ENCODE measurements at places on chromosomes 13 and 19. TPM values are rescaled to one million over a fixed set of nuclear protein-coding genes. Genes with fewer than 3 reads are reported as not detected.

Gene FAM216B
- total RNA-seq, result 4.4 TPM

Gene TMEM161A
- 24.7 TPM for total RNA-seq

Gene ZNF784
- total RNA-seq, result 13.4 TPM

Gene IGFL3
- total RNA-seq, result not detected

Gene C19orf44
- total RNA-seq, result 4.3 TPM

Gene DIRAS1
- total RNA-seq, result 241 TPM

Gene SPINT2
- 9.9 TPM for total RNA-seq

Gene SOHLH2
- not detected for total RNA-seq

Gene CLEC4M
- total RNA-seq, result not detected

Gene NLRP4
- not detected for total RNA-seq

Gene PTH2
- not detected for total RNA-seq

All from left ventricle myocardium superior (tissue), 1 donor.